ENCODE measurements at places on chromosomes 6 and 20.

DNA sequence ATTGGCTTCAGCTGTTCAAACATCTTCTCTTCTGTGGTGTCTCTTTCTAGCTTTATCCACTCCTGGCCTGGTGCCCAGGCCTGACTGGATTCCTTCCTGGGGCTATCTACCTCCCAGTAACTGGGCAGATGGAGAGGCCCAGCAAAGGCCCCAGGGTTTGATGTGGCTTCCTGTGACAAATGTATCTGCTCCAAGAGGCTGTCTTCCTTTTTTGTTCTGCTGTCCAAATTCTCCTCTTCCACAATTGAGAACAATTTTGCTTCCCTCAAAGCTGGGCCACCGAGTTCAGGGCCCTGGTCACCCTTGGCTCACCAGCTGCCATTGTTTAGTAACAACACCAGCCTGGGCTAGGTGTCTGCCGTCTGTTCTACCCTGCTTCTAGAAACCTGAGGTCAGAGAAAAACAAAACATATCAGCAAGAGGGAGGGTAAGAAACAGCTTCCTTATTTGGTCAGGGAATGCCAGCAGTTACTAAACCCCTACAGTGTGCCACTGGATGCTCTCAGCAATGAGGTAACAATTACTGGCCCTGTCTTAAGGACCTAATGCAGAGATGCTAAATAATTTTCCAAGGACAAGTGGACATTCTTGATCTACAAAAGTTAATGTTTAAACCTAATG lies 3.9 kb downstream of the ZFP57 start:
- DNase-seq, result no peak

- DNase-seq, result peak; percentile 83
Observed at GRCh38 chr6:112640891-112641290, 293.8 kb downstream of the RFPL4B start.

DNA sequence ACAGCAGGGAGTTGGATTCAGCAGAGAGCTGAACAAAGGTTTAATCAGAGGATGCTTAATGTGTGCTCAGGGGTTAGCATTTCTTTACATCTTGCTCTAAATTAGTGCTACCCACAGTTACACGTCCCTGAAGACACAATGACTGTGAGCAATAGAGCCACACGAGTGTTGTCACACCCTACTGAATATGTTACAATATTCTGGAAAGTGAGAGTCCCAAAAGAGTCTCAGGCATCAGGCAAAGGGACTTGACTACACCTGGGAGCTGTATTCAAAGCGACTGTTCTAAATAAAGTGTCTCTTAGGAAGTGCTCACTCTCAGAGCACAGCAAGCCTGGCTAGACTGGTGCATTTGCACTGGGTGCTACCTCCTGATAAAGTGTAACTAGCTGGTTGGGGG lies 108.7 kb downstream of the GRM4 start:
- DNase-seq, result no peak

GRCh38 chr6:32845384-32845884 lies 1.6 kb upstream of the PSMB8 start:
- no peak for DNase-seq

GRCh38 chr6:124551711-124552233 lies 410.5 kb upstream of the RNF217 start:
- DNase-seq, result no peak

DNA sequence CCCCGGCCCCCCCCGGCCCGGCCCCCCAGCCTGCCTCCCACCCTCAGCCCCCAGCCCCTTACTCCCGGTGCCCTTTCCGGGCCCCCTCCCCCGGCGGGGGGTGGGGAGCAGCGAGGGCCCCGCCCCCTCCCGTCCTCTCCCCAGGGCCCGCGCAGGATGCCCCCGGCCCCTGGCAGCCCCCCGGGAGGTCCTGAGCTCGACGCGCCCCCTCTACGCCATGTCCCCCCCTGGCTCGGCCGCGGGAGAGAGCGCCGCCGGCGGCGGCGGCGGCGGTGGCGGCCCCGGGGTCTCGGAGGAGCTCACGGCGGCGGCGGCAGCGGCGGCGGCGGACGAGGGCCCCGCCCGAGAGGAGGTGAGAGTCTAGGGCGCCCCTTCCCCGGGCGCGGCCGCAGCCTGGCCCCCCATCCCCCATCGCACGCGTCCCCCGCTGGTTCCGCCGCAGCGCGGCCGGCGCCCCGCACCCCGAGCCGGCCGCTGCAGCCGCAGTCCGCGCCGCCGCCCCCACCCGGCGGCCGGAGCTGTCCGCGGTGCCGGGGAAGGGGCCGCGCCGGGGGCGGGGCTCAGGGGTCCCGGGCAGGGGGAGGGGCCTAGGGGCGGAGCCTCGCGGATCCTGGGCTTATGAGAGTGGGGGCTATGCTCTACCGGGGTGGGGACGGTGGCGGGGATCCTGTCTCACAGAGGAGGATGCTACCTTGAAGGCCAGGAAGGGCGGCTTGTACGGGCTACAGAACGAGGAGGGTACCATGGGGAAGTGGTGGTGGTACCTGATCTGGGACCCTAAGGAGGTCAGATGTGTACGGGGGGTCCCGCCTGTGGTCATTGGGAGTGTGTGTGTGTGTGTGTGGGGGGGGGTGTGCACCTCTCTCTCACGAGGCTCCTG lies 516 bp downstream of the TMEM151B start:
- DNase-seq, result no peak

DNA sequence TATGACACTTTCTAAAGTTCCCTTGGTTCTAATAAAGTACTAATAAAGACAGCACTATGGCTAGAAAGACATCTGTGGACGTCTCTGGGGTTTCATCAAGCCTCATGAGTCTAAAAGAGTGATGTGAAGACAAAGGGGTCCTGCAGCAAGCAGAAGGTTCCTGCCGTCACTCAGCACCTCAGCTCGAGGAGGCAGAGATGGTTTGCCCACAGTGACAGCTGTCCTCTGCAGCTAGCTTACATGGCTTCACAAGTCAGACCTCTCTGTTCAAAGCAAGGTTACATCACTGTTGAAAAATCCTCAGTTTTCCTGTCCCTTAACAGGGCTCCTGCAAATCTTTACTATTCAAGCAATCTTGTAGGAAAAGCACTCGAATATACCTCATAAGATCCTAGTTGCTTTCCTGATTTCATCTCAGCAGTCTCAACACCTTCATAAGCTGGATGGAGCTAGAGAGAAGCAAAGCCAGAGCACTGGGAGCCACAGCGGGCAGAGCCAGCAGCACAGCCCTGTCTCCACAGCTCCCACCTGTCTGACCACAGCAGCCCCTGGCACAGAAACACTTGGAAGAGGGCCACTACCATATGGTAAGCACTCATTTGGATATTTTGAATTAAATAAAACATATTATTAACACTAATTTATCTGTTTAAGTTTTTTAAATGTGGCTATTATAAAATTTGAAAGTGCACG lies 202.3 kb downstream of the GMDS start:
- DNase-seq, result no peak

DNA sequence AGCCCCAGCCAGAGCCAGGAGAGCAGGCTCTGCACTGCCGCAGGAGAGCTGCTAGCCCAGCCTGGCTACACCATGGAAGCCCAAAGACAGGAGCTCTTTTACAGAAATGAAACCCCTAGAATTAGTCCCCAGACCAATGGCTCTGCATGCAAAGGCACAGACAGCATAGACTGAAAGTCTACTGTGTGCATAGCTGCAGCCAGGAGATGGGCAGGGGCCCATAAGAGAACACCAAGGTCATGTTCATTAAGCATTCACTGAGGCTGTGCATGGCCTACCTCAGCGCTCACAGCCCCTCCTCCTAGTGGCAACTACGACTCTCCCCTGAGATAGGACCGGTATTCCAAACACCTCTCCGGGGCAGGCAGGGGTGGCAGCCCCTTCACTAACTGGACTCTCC lies 34.9 kb downstream of the SNX5 start:
- DNase-seq, result no peak

GRCh38 chr6:130037207-130037811 lies 18.9 kb downstream of the L3MBTL3 start:
- no peak for DNase-seq

DNA sequence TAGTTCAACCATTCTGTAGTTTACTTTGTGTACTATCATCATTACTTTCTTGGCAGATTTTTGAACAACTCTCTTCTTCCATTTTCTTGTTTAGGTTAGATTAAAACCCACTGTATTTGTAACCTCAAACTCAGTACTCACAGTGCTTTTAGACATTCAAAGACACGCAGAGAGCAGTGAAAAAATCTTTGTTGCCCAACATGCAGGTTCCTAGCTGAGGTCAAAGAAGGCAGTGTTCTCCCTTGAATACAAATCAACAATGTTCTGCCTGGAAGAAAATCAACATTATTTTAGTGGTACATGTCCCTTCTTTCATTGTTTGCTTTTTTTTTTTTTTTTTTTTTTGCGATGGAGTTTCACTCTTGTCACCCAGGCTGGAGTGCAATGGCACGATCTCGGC lies 11.2 kb downstream of the CYB5R4 start:
- no peak for DNase-seq

- no peak for DNase-seq
Observed at GRCh38 chr6:2197984-2198383, 47.4 kb downstream of the GMDS start.

- DNase-seq, result no peak
Observed at GRCh38 chr6:127439718-127440117, 19.5 kb downstream of the KIAA0408 start.

GRCh38 chr20:57682184-57683101 lies 27.4 kb downstream of the PMEPA1 start:
- DNase-seq, result no peak

DNA sequence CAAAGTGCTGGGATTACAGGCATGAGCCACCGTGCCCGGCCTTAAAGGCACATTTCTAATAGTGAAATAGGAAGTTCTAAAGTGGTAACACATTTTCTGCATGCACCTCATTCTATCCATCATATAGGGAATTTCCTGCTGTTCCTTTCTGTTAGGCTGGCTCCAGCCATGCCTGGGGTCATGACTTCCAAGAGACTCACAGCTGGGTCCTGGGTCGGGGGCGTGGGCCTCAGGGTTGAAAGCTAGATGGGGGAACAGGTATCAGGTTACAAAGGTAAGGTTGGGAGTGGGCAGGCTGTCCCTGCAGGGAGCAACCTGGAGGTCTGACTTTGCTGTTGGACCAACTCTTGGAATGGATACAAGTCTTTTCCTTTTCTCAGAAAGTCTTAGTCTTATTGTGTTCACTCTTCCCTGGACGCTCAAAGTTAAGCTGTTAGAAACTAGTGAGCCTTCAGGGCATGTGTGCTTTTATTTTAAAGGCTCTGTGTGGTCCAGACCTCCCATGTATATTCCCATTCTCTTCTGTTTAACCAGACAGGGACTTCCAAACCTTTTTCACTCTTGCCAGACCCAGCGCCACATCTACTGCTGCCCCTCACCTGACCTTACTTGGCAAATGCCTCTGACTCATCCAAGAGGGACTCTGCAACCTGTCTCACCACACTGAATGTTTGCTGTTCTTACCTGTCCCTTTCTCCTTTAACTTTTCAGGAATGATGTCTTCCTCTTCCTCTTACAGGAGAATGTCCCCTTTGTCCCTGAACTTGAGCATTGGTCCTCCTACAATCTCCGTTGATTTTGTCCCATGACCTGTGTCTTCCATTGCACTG lies 64.4 kb downstream of the TMEM170B start:
- no peak for DNase-seq

GRCh38 chr6:93365445-93365844 lies 53.9 kb downstream of the EPHA7 start:
- no peak for DNase-seq

GRCh38 chr6:143783077-143783476 lies 60.1 kb upstream of the LTV1 start:
- no peak for DNase-seq

DNA sequence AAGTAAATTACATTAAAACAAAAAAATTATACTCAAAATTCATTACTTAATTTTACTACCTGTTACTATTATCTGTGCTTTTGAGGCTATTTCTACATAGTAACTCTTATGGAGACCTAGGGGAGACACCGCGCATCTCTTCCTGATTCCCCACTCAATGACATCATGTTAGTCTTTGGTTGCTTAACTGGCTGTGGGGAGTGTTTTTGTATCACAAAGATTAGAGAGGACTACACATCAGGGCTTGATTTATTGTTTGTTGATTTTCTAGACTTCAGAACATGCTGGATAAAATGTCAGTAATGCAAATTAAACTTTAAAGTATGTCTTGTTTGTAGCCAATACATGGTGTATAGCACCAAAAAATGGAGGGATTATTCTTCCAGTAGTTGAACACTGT lies 26.0 kb downstream of the SLC2A10 start:
- DNase-seq, result no peak

DNA sequence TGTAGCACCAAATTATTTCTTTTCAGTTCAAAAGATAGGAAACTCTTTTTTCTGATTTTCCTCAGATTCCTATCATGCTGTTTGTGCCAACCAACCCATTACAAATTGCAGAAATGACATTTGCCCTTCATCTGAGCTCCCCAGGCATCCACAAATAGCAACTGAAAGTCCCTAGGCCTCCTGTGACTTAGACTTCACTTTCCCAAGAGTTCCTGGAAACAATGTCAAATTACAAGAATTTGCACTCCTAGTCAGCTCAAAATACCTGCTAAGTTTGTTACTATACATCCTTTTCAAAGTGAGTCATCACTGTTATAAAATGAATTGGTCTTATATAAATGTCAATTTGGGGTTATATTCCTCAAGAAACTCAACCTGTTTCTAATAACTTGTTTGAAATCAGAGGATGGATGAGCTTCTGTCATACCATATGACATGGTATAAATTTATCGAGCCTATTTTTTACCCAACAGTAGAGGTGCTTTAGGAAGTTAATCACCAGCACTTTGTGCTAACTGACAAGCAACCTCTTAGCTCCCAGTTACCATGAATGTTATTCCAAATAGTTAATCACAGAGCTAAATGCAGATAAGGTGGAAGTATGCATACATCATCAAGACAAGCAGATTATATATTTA lies 256.5 kb downstream of the HACE1 start:
- no peak for DNase-seq

- DNase-seq, result no peak
Observed at GRCh38 chr20:5448449-5449118, 131.8 kb upstream of the PROKR2 start.

DNA sequence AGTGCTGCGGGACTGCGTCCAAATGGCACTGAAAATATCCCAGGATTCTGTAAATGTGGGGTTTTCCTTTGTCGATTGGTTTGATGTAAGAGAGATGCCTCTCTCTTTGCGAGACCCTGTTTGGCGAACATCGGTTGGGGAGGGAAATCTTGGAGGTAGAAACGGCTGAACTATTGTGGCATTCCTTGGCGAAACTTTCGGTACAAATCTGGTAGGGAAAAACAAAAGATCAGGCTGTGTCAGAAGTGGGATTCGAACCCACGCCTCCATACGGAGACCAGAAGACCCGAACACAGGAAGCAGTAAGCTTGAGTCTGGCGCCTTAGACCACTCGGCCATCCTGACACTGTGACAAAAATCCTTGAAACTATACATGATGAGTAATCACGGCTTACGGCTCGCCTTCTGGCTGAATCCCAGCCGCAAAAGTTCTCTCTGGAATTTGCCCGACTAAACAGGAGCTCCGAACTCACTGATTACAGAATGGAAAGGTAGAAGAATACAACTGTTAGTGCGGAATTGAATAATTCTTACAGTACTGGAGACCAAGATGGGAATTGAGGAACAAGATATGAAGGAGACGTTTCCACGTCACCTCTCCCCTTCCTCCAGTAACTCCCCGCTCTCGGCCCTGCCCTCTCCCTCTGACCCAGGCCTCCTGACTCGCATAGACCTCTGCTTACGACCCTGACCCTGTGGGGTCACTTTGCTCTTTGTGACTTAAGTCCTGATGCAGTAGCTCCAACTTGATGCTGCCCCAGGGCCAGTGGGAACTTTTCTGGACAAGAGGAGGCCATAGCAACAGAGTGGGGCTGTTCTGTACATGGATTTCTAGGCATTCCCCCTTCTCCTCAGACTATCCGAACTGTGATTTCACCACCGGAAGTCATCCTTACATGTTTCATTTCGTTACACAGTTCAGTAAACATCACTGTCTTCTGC lies 132.8 kb upstream of the ZNF184 start:
- peak; percentile 85 for DNase-seq
